AG09309 (cell line): ENCODE measurements at places on chromosomes 13 and 19.
A peak's percentile ranks its signal among the peaks of the same experiment; 100 is the strongest.

DNA sequence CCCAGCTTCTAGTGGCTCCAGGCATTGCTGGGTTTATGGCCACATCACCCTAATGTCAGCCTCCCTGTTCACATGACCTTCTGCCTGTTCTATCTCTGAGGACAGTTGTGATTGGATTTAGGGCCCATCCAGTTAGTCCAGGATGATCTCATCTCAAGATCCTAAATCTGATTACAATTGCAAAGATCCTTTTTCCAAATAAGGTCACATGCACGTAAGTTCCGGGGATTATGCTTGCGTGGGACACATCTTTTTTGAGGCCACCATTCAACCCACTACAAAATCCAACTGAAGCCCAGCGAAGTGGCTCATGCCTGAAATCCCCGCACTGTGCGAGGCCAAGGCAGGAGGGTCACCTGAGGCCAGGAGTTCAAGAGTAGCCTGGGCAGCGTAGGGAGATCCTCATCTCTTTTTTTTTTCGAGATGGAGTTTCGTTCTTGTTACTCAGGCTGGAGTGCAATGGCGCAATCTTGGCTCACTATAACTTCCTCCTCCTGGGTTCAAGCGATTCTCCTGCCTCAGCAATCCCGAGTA, 12.3 kb downstream of the PLD3 start:
- DNase-seq, result no peak

GRCh38 chr13:51912511-51913225, 50.9 kb downstream of the CCDC70 start:
- DNase-seq, result no peak

DNA sequence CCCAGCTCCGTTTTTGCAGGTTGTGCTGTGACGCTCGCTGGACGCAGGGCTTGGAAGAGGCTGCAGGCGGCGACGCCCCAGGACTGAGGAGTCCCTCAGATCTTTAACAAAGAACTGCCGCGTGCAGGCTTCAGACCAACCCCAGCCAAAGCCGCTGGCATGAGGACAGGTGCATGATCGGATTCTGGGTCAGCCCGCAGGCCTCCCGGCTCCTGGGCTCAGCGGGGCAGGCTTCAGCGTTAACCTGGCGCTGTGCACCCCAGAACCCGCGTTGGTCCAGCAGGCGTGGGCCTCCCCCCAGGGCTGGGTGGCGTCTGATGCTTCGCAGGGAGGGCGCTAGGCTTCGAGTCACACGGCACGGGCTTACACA, 920 bp upstream of the TIMM13 start:
- no peak for DNase-seq

DNA sequence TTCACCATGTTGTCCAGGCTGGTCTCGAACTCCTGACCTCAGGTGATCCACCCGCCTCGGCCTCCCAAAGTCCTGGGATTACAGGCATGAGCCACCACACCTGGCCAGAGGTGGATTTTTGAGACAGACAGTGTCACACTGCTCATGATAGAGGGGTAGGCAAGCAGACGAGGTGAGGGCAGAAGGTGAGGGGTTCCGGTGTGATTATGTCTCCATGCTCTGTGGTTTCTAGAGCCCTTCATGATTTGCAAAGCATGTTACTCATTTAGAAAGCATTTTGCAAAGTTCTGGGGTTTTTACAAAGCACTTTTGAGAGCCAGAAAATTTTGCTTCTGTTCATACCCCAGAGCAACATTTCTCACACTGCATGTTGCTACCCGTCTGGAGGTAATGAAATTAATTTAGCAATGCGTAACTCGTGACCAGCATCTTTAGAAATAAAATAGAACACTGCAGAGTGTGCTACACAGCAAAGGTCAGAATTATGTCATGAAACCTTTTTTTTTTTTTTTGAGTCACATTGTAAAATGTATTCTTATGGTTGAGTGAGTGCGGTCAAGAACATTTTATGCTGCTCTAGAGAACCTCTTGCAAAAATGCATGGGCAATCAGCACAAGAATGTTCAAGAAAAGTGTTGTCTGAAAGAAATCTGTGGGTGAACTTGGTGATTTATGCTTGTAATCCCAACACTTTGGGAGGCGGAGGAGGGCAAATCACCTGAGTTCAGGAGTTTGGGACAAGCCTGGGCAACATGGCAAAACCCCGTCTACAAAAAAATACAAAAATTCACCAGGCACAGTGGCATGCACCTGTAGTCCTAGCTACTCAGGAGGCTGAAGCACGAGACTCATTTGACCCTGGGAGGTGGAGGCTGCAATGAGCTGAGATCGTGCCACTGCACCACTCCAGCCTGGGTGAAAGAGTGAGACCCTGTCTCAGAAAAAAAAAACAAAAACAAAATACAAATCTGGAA, 58.0 kb downstream of the MAP4K1 start:
- no peak for DNase-seq

DNA sequence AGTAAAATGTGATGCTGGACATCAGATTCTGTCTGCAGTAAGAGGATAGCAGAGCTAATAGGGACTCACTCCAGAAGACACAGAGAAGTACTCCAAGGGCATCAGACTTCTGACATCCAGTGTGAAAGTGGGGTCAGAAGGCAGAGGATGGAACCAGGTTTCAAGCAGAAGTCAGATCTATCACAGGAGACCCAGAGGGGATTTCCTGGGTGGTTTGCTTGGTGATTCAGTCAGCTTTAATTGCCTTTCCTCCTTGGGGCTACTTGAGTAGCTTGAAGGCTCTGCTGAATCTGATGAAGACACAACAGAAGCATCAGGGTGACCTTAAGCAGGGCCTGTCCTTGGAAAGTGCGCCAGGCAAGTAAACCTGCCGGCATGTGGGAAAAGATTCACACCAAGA, 300.6 kb downstream of the COG6 start:
- DNase-seq, result no peak

GRCh38 chr19:12656899-12657571, 9.5 kb downstream of the MAN2B1 start:
- DNase-seq, result no peak

- no peak for DNase-seq
Measured at GRCh38 chr13:77740097-77740735, 42.7 kb downstream of the SLAIN1 start.

DNA sequence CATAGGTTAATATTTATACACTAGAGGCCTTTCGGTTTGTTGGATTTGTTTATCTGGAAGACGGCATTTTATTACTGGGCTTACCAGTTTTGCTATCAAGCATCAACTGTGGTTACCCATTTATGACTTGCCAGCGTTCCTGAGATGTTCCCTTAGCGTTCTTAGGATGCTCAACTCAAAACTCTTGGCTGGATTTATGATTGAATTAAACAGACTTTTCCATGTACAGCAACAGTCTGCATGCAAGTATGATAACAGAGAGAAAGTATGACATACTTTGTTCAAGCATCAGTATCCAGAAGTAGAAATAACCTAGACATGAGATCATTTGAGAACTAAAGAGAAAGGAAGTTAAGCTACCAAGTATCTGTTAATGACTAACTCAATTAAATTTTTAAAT, 29.9 kb upstream of the RNF113B start:
- peak; percentile 99 for DNase-seq

DNA sequence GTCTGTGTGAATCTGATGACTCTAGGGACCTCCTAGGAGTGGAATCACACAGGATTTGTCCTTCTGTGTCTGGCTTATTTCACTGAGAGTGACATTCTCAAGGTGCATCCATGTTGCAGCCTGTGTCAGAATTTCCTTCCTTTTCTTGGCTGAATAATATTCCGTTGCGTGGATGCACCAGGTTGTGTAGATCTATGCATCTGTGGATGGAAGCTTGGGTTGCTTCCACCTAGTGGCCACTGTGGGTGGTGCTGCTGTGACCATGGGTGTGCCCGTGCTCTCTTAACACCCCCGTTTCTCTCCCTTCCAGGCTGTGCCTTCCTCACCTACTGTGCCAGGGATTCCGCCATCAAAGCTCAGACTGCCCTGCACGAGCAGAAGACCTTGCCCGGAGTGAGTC, 26.2 kb downstream of the CELF5 start:
- DNase-seq, result no peak

DNA sequence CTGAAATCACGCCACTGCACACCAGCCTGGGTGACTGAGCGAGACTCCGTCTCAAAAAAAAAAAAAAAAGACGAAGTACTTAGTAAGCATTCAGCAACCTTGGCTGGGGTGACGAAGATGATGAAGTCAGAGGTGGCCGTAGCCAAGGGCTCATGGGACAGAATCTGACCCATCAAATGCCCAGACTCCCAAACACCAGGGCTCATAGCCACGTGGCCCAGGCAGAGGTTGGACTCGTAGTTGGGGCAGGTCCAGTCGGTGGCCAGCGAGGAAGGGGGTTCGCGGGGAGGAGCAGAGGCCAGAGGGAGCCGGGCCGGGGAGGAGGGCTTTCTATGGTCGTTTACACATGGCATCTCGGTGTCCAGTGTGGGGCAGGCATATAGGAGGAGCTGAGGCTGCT, 52.1 kb upstream of the EHD2 start:
- no peak for DNase-seq

DNA sequence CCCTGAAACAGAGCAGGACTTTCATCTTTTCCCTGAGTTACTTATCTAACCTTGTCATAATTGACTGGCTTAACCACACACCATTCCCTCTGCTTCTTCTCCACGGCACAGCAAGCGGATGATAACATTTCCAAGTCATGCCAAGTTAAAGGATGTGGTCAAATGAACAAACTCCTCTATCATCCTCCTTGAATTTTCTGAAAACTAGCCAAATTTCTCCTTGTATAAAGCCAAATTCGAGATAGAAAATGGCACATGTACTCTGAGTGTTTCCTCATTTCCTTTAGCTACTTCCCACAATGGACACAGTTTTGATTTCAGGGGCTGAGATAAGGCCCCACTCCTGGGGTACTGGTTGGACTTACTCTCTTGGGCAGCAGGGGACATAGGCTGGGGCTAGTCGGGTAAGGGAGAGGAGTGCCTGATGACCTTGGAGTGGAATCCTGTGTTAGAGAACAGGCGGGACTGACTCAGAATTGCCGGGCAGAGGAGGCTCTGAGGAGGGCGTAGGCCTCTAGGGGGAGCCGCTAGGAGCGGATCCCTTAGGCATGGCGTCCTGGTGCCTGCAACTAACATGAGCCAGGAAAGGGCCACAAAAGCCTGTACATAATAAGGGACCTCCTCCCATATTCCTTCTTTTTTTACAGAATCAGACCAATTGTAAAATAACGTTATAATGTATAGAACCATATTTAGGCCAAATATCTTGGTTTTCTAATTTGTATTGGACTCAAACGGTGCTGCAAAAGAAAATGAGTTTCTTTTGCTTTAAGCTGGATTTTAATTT, 20.3 kb upstream of the TMTC4 start:
- no peak for DNase-seq

- DNase-seq, result no peak
Measured at GRCh38 chr13:71382285-71382684, 484.7 kb downstream of the DACH1 start.

GRCh38 chr13:89514534-89515312, 1832.8 kb upstream of the MIR17HG start:
- DNase-seq, result no peak

GRCh38 chr19:53809518-53810186, 14.5 kb downstream of the NLRP12 start:
- DNase-seq, result no peak

DNA sequence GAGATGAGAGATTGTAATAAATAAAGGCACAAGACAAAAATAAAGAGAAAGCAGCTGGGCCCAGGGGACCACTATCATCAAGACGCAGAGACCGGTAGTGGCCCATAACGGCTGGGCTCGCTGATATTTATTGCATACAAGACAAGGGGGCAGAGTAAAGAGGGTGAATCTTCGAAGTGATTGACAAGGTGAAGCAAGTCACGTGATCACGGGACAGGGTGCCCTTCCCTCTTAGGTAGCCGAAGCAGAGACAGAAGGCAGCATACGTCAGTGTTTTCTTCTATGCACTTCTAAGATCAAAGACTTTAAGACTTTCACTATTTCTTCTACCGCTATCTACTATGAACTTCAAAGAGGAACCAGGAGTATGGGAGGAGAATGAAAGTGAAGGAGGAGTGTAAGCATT, 4.6 kb upstream of the PRKCG start:
- no peak for DNase-seq

DNA sequence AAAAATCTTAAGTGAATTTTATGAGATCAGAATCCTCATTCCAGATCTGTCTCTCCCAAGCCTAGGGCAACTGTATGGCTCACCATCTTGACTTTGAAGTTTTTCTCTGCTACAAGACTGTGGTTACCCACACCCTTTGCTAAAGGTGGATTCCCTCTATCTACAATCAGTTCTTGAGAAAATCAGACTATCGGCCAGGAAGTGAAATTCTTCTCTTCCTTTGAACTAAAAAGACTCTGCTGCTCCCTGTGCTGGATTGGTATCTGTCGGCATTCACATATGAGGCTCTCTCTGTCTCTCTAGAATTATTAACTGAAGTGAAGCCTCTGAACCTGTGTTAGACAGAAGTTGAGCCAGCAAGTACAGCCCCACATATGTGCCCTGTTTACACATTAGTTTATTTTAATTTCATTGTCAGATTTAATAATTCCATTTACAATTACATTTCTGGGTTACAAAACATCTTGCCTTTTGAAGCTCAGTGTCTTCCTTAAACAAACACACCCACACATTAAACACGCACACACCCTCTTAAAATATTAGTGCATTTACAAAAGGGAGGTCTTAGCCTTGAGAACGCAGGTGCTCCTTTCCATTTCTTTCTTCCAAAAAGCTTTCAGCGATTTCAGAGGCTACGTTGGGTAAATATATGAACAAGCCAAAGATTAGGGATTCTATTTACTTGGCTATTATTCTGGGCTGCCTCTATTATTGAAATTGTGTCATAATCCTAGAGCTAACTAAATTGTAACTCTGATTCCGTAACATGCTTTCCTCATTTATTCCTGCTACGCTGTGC, 145.7 kb downstream of the MIPEP start:
- DNase-seq, result no peak

- no peak for DNase-seq
Measured at GRCh38 chr13:44046428-44046827, 166.7 kb downstream of the LACC1 start.

DNA sequence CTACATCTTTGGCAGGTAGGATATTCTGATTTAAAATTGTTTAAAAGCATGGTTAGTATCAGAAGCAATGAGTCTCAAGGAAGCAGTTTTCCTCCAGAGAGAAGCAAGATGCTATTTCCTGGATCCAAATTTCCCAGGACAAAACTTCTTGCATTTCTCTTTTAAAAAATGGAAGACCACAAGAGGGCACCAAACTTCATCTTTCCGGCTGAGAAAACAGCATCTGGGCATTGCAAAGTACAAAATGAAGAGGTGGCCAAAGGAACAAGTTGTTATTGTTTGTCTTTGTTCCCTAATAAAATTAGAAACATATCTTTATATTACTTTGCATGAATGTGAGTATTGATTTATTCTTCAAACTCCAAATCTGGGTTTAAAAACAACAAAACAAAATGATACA, 60.0 kb upstream of the LRCH1 start:
- DNase-seq, result no peak

- no peak for DNase-seq
Measured at GRCh38 chr19:15811476-15811875, 4.0 kb downstream of the OR10H1 start.

GRCh38 chr19:49338691-49339300, 3.6 kb downstream of the CD37 start:
- DNase-seq, result no peak

GRCh38 chr19:45920458-45920857, 5.9 kb upstream of the NANOS2 start:
- no peak for DNase-seq

- no peak for DNase-seq
Measured at GRCh38 chr13:49840266-49840665, 47.8 kb upstream of the KPNA3 start.
